NCI-H1436 treated with DMSO at 0.1 percent for 48 hours (cell line): ENCODE measurements at places on chromosomes 2 and 18.
A peak's percentile ranks its signal among the peaks of the same experiment; 100 is the strongest.

DNA sequence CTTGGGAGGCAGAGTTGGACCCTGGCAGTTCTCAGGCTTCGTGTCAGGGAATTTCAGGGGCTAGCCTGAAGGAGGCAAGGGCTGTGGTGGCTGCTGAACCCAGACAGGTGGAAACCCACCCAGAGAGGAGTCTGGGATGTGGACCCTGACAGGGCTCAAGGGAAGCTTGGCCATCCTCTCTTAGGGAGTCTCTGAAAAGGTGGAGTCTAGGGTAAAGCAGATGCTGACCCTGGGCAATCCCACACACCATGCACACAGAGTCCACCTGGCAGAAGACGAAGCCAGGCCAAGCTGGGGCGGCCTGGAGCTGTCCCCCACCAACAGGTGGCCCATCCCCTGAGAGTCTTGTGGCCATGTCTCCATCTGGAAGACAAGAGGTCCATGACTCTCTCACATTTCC, 41.2 kb upstream of the TEX51 start:
- DNase-seq, result no peak

GRCh38 chr2:155830817-155831579, 501.5 kb downstream of the NR4A2 start:
- no peak for DNase-seq

GRCh38 chr2:144290276-144290675, 229.6 kb downstream of the ZEB2 start:
- DNase-seq, result no peak

DNA sequence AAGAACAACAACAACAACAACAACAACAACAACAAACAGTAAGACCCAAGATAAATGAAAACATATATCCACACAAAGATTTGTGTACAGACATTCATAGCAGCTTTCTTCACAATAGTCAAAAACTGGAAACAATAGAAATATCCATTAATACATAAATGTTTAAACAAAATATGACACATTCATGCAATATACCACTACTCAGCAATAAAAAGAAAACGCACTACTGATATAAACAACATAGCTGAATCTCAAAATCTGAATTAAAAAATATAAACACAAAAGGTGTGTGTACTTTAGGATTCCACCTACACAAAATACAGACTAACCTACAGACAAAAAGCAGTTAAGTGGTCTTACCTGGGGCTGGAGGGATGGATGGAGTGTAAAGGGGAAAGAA, 42.1 kb downstream of the DOK1 start:
- DNase-seq, result no peak

DNA sequence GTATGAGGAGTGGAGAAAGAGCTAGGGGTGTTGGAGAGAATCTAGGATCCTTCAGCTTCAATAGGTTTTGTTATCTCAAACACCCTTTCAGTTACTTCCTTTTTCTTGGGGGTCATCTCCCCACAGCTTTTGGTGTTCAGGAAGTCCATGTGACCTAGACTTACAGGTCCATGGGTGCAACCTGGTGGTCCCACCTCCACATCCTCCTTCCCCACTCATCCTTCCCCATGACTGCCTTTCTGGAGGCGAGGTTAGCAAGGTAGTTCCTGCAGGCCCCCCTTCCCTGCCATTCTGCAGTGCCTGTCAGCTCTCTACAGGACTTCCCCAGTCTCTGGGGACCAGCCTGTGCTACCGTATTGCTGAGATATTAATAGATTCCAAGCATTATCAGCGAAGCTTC, 107.6 kb downstream of the TMEM17 start:
- DNase-seq, result no peak

DNA sequence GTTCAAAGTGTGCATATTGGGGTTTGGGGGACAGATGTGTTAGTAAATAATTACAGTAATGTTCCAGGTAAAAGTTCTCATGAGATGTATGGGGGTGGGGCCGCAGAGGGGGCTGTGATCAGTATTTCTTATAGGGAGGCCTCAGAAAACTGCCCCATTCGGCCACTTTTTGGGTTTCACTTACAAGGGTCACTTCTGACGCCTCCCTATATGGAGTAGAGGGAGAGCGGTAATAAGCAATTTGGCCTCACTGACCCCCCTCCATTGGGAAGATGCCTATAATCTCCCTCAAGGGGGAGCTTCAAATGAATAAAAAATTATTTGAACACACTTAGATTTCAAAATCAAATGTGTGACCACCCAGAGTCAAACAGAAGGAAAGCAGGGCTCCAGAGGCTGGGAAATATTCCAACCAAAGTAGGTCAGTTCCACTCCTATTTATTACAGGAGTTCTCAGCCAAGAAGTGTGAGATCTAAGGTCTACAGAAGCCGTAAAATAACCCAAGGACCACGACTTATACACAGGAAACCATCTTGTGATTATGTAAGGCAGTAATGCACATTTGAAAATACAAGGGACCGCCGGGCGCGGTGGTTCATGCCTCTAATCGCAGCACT, 2.7 kb downstream of the SCTR start:
- DNase-seq, result no peak

- DNase-seq, result no peak
Observed at GRCh38 chr2:27010139-27010538, 22.6 kb upstream of the TMEM214 start.

DNA sequence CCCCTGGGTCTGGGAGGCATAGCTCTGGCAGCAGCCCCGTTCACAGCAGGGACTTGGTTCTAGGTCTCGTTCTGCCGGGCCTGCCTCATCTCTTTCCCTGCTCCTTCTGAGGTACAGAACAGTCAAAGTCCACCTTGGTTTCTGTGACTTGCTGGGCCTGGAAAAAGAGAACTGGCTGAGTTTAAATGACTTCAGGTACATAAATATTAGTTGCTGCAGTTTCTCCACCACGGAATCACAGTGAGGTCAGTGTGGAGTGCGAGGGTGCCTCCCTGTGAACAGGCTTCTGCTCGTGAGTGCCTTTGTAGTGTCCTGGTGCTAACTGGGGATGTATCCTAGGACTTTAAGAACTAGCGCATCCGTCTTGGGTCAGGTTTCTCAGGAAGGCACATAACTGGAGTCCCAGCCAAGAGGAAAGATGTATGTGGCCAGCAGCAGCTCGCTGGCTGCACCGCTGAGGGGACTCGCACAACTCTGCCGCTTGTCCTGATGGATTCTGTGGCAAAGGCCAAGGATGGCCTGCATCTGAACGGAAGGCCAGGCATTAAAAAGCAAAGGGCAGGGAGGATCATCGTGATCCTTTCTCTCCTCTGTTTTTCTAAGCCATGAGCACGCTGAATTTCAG, 188.6 kb downstream of the SH3RF3 start:
- no peak for DNase-seq

- no peak for DNase-seq
Observed at GRCh38 chr18:75109819-75110218, 99.1 kb downstream of the PTGR3 start.

GRCh38 chr2:224670203-224670602, 46.0 kb downstream of the CCDC195 start:
- no peak for DNase-seq

DNA sequence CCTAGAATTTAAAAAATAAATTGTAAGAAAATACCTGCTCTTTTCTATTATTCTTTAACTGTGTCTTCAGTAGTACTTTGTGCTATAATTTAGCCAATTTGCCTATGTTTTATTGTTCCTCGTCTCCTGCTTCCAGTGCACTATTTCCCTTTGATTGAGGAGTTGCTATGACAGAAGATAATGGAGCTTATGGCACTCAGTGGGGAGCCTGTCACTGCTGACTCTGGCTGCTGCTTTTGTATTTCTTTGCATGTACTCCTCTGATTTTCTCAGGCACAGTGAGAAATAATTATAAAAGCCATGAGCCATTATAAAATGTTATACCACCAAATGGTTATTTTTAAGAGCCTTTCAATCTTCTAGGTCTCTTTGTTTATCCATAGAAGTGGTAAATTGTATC, 1310.8 kb upstream of the SLC39A10 start:
- DNase-seq, result peak; percentile 75

DNA sequence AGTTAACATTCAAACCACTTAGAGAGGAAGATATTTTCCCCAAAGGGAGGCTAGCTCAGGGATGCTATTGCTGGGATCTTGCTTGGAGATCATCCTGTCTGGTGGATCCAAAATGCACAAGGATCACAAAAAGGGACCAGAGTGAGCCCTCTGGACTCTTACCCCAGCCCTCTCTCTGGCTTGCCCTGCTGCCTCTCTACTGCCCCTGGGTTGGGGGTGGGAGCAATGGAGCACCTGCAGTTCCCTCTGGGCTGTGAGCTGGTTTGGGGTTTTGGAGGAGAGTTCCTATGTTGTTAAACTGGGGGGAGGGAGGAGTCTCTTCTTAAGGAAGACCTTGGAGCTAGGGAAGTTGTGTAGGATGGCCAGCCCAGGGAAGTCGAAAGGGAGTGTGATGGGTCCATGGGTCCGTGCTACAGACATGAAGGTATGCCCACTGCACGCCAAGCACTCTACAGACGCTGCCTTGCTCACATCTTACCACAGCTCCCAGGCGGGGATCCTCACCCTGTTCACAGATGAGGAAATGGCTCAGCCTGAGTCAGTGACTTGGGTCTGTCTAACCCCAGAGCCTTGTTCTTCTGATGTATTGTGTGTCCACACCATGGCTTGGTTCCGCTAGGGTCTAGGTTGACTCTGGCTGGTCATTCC, 3.8 kb downstream of the LBH start:
- DNase-seq, result no peak

DNA sequence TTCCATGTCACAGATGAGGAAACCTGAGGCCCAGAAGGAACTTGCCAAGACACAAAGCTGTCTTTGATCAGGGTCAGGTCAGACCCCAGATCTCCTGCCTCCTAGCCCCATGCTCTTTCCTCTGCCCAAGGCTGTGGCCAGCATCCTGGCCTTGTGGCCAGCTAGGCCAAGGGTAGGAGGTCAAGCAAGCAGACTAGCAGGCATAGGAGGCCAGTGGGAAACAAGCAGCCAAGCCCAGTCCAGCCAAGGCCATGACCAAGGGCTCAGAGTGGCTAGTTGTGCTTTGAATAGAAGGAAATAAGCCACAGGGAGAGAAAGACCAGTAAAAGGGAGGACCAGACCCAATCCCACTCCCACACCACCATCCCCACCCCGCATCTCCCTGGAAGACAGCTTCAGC, 30.4 kb downstream of the KCNK3 start:
- DNase-seq, result no peak

- no peak for DNase-seq
Observed at GRCh38 chr18:2406544-2406943, 164.8 kb downstream of the METTL4 start.

GRCh38 chr2:33477473-33478468, 1.3 kb downstream of the RASGRP3 start:
- no peak for DNase-seq

GRCh38 chr2:133293544-133294353, 274.5 kb downstream of the NCKAP5 start:
- DNase-seq, result no peak

DNA sequence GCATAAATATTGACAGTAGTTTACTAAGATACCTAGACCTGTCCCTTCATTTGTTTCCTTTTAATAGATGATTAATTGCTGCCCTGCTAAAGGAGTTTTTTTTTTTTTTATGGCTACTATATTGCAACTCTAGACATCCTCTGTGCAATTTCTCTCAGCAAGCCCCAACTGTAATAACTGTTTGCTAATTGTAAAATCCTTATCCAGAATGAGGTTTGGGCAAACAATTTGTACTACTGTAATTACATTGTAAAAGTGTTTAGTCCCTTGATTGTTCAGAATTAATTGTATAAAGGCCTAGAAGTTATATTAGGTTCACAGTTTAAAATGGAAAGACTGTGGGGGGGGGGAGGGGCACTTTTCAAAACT, 3.7 kb upstream of the MEIS1 start:
- no peak for DNase-seq

GRCh38 chr2:137969418-137969765, 5.1 kb downstream of the HNMT start:
- no peak for DNase-seq

DNA sequence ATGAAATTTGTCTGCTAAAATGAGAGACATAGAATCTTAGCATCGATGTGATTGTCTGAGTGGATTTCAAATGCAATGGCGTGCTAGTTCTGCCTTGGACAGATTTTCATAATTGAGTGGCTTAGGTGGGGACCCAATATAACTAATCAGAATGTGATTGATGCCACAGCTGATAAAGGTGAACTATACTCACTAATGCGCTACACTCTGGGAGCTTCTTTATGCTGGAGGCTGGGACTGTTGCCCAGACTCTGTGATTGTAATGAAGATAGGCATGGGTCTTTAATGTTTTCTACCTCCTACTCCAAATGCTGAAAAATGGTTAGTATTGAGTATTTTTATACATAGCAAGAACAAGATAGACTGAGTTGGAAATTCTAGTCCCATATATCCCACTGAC, 339.5 kb upstream of the SLC39A10 start:
- DNase-seq, result no peak

GRCh38 chr2:60659026-60659425, 97.0 kb upstream of the PAPOLG start:
- no peak for DNase-seq

DNA sequence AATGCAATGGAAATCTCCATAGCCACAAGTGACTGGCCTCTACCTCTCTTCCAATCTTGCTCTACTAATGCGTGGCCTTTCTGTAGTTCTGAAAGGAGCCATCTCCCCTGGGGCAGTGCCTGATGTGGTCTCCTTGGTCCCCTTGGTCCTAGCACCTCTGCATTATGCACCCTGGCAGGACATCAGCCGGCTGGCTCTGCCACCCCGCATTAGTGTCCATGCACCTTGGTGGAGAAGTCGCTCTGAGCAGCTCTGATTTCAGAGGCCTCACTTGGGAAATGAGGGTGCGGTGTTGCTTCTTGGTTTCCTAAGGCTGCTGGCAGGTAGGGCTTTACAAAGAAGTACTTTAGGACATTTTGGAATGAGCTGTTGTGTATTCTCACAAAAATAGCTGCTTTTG, 317.9 kb downstream of the GBX2 start:
- no peak for DNase-seq

DNA sequence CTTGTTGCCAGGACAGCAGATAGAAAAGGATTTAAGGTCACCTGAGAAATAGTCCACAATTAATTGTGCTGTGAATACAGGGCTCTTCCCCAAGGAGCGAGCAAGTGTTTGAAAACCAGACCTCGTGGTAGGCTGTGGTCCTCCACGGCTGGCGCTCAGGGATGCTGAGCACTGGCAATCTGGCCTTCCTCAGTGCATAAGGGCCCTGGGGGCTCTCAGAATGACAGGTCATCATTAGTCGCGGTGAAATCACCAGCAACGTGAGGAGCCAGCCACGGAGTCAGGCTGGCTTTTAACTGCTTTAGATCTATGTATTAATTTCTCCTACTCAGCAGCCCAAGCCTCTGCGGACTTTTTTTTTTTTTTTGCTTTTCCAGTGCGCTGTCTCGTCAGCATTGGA, 148.5 kb downstream of the FHOD3 start:
- no peak for DNase-seq

DNA sequence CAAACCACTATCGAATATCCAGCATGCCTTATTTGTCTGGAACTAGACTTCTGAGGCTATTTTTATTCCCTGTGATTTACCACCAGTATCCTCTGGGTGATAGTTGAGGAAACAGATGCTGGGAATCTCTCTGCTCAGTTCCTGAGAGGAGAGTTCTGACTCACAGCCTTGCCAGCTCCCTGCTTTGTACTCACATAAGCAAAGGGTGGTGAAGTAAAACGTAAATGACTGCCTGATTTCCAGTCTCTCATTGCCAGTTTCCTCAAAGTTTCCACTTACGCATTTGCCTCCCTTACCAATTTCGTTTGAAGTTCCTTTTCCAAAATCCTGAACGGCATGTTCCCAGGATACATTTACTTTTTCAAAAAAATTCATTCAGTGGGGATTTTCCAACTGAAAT, 69.2 kb upstream of the HNRNPA3 start:
- DNase-seq, result no peak
